ENCODE measurements at places on chromosomes 3 and 15.
A peak's percentile ranks its signal among the peaks of the same experiment; 100 is the strongest.

- DNase-seq: no peak
Observed at GRCh38 chr15:68877626-68878025, 52.7 kb upstream of the SPESP1 start.

GRCh38 chr15:57604507-57604906, 12.8 kb downstream of the MYZAP start:
- no peak for DNase-seq

DNA sequence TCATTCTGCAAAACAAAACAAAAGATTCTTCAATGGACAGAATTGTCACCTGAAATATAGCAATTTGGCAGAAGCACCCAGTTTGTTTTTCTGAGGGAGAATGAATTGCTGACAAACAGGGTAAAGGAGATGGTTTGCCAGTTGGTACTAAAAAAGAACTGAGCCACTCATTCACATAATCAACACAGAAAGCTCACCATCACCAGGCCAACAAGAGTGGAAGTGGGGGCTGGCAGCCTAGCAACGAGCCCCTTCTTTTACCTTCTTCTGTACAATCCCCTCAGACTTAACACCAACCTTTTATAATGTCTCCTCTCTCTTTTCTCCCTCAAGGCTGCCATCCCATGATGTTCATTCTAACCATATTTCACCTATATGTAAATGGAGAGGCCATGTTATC, 5.9 kb downstream of the TOP2B start:
- no peak for DNase-seq

GRCh38 chr3:41169023-41169422, 30.3 kb upstream of the CTNNB1 start:
- no peak for DNase-seq

DNA sequence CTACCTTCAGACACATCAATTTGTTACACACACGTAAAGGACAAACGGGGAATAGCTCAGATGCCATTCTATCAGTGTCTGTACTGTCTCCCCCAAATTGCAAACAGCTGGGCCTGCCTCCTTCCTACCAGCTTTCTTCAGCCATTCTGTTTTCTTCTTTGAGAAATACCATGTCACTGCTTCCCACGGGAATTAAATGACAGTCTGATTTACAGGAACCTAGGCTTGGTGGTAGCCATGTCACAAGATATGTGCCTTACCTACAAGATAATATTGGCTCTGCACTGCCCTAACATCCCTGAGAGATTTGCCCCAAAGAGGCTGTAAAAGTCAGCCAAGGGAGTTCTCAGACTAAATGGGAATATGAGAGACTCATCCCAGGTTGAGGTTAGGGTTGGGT, 308.3 kb downstream of the LRTM1 start:
- DNase-seq: no peak

- no peak for DNase-seq
Observed at GRCh38 chr3:139586420-139587017, 47.0 kb upstream of the RBP1 start.

DNA sequence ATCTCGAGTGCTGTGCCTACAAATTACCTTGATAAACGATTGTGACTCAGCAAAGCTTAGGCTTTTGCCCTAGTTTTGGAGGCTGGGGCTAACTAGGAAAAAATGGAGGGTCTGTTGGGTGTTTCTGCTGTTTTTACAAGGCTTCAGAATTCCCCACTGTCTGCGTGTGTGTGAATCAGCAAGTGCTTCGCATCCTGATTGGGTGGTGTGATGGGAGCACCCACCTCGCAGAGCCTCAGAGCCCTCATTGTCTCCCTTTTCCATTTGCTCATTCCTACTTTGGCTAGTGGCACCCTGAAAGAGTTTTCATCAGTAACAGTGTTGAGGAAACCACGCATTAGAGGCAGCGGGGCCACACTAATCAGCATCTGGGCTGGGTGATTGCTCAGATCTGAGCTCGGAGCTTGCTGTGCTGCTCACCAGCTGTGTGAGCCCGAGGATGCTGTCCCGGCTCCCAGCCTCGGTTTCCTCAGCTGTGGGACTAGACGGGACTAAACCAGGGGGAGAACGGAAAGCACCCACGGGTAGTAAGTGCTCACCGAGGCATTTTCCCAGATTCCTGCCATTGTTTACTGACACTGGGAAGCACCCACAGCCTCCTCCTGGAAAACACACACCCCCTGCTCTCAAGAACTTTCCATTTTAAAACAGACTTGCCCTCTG, 40.6 kb downstream of the GOLGA8S start:
- DNase-seq: no peak

DNA sequence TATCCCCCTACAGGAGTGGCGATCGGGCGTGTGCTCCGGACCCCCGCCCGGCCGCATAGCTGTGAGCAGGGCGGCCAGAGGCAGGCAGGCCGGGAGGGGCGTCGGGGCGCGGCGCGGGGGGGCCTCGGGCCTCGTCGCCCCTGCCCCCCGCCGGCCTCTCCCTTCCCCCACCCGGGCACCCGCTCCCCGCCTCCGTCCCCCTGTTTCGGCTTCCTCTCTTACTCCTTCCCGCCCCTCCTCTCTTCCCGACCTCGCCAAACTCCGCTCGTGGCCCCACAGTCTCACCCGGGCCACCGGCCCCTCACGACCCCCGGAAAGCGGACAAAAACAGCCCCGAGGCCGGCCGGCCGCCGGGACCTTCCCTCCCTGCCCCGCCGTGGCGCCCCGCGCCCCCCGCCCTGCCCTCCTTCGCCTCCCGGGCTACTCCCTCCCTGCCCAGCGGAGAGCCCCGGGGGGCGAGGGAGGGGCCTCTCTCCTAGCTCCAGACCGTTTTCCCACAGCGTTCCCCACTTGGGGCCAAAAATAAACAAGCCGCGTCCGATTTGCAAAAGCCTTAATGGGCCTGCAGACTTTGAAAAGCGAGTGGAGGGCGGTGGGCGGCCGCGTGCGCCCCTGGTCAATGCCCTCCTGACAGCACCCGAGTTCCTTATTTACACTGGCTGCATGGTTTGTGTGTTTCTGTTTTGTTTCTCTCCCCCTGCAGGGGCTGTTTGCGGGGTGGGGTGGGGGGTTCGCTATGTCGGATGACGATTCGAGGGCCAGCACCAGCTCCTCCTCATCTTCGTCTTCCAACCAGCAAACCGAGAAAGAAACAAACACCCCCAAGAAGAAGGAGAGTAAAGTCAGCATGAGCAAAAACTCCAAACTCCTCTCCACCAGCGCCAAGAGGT, 1.0 kb downstream of the UBE2E1 start:
- DNase-seq: no peak

GRCh38 chr15:100891307-100892012, 11.8 kb downstream of the ALDH1A3 start:
- DNase-seq: no peak

DNA sequence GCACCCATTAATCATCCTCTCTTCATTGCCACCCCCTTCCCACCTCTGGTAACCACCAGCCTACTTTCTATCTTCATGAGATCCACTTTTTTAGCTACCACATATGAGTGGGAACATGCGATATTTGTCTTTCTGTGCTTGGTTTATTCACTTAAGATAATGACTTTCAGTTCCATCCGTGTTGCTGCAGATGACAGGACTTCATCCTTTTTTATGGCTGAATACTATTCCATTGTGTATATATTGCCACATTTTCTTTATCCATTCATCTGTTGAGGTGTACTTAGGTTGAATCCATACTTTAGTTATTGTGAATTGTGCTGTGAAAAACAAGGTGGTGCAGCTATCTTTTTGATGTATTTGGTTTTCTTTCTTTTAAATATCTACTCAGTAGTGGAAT, 53.3 kb upstream of the NR2C2 start:
- DNase-seq: no peak

- DNase-seq: no peak
Observed at GRCh38 chr3:10371167-10371566, 50.3 kb upstream of the SEC13 start.

DNA sequence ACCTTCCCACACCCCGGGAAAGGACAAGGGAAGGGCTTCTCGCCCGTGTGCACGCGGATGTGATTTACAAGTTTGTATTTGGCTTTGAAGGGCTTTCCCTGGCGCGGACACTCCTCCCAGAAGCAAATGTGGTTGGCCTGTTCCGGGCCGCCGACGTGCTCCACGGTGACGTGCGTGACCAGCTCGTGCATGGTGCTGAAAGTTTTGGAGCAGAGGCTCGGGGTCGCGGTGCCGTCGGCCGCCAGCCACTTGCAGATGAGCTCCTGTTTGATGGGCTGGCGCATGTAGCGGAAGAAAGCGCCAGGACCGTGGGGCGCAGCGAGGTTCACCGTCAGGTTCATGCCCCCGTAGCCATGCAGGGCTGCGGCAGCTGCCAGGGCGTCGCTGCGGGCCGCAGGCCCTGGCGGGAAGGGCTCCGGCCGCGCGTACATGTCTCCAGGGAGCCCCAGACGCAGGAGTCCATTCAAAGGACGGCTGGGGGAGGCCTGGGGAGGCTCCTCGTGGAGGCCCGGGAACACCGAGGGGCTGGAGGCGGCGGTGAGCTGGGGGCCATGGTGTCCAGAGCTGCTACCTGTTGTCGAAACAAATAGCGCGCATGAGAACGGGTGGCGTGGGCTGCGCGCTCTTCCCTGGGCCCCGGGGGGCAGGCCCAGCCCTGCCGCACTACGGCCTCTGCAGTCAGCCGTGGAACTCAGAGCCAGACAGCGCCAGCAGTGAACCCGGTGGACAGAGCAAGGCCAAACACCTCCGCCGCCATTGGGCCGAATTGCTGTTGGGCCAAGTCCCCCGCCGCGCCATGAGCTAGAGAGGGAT, 10.2 kb downstream of the ZIC4 start:
- DNase-seq: no peak

DNA sequence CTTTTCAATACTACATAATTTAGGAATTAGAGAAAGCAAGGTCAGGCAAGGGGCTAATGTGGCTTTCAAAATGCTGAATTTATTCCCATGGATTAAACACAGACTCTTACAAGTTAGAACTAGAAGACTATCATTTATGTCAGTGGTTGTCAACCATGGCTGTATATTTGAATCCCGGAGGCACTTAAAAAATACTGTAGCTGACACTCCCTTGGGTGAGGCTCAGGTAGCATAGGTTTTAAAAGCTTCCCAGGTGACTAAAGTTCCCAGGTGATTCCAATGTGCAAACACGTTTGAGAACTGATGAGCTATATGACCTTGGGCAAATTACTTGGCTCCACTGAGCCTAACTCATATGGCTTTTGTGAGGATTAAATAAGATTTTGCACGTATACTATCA, 29.6 kb downstream of the AAGAB start:
- DNase-seq: no peak

DNA sequence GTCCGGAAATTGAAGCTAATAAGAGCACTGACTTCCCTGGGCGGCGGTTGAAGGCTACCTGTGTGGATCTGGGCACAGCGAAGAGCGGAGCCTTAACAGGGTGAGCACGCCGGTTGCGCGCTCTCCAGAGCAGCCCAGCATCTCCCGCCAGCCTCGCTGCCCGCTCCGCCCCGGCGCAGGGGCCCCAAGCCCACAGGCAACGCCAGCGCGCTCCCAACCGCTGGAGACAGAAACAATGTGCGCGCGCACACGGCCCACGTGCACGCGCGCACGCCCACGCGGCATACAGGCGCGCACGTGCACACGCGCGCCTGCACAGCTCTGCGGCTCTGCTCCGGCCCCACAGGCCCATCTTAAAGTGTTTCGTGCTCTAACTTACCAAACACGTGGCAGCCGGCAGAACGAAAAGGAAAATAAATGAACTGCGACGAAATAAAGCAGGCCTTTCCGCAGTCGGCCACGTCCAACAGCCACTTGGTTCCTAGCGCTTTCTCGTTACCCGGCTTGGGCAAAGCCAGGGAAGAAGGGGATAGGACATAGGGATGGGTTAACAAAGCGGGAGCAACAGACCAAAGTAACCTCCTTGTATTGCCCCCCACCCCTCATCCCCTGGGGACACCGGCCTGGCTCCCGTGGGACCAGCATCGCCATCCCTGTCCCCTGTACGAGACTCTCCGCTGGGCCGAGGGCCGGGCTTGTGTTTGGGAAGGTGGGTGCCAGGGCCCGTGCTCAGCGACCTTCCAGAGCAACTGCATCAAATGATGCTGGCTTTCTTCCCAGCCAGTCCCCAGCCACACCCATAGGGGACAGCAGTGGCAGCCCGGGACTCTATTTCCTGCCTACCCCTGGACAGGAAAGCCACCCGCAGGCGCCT, 203.7 kb downstream of the ABHD5 start:
- peak; percentile 36 for DNase-seq

DNA sequence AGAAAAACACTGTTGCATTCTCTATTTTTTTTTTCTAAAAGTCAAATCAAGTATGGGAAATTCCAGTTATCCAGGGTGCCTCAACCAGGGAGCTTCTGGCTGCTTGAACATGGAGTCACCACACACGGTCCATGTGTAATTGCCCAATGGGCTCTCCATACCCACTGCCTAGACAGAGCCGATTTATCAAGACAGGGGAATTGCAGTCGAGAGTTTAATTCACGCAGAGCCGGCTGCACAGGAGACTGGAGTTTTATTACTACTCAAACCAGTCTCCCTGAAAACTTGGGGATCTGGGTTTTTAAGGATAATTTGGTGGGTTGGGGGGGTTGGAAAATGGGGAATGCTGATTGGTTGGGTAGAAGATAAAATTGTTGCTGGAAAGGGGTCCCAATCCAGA, 149.8 kb downstream of the TJP1 start:
- DNase-seq: no peak

DNA sequence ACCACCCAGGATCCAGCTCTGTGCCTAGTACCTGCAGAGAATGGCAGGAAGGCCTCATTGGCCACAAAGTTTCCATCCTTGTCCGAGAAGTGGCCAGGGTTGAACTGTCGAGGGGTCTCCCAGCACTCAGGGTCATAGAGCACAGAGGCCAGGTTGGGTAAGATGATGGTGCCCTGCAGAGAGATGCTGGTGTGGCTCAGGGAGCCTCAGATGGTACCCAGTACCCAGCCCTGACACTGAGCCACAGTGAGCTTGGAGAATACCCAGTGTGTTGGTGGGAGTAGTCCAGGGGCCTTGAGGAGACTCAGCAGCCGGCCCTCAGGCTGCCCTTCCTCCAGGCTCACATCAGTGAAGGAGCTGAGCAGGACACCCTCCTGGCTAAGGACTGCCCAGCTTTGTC, 11.5 kb upstream of the PARL start:
- no peak for DNase-seq

DNA sequence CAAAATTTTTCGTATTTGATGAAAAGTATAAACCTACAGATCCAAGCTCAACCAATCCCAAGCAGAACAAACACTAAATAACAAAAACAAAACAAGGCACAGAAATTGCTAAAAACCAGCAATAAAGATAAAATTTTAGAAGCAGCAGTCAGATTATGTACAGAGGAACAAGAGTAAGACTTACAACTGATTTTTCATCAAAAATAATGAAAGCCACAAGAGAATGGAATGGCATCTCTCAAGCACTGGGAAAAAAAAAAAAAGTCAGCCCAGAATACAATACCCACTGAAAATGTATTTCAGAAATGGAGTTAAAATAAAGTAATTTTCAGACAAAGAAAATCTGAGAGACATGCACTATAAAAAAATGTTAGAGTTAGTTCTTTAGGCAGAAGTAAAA, 27.0 kb downstream of the GPR156 start:
- DNase-seq: no peak

DNA sequence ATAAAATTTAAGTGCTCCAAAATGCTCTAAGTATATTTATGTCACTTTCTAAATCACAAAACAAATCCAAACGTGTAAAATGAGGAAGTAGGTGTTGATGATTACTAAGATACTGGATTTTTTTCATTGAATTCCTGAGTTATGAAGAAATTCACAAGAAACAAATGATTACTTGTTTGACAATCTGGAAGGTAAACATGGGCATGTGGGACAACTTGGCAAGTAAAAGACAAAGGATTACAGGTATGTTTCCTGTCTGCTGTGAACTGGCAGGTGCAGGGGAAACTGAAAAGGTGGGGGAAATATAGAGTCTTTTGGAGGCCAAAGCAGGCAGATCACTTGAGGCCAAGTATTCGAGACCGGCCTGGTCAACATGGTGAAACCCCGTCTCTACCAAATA, 252.7 kb upstream of the AZI2 start:
- DNase-seq: no peak
